Kidney epithelial cell (primary cell): ENCODE measurements at places on chromosomes 2 and 18.

GRCh38 chr2:96957244-96957643 lies 29.1 kb downstream of the FAM178B start:
- no peak for DNase-seq

DNA sequence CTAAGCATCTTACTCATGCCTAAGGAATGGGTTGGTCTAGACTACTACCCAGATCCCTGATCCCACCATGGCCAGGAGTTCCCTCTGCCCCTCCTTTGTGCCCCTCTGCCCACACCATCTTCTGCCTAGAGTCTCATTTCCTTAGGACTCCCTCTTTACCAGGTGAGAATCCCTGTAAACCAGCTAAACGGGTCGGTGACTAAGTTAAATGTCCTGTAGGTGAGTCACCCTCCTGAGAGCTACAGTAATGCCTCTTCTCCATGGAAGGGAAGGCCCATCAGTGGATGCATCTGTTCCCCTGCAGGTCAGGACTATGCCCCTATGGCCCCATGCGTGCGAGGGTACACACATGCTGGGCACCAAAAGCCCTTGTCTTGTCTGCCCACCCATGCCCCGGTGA lies 25.4 kb downstream of the PTGR3 start:
- peak; percentile 37 for DNase-seq

GRCh38 chr2:54551123-54551756 lies 95.1 kb downstream of the SPTBN1 start:
- DNase-seq = no peak

DNA sequence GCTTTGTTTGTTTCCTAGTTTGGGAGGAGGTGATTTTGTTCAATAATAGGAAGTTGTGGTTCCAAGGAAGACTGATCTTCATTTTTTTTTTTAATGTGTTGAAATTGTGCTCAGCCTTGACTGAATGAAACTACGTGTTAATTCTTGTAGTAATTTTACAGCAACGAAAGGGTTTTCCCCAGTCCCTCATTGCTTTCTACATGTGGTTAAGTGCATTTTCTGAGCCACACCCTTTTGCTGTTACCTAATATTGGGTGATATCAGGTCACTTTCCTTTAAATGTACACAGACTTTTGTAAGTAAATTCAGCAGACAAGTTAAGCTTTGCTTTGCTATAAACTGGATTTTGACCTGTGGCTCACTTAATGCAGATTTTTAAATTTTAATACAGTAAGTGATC lies 73.6 kb downstream of the OTX1 start:
- no peak for DNase-seq

DNA sequence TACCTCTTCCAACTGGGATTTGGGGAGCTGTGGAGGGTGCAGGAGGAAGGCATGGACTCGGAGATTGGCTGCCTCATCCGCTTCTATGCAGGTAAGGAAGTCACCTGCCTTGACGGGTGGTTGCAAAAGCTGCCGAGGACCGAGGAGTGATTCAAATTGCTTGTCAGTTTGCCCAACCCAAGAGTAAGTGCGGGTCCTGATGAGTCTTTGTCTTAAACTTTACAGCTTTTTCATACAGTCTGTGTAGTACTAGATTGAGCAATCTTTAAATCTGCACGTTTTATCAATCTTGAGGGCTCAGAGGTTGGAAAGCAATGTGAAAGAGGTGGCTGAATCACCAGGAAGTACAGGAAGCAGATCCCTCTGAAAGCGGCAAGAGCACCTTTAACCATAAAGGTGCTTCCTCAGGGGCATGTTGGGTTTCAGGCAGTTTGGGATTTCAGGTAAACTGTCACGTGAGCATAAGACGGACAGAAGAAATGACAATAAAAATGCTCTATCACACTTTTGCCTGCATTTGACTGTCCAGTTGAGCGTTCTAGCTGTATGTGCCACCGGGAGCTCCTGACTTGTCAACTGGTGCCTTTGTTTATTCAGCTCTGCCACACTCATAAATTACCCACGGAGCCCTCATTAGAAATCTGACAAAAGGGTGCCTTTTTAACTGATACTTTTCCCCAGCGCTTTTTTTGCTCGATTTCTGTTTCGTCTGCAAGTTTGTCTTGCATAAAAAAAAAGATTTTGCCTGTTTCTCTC lies 2.0 kb downstream of the PHLPP1 start:
- peak; percentile 16 for DNase-seq

DNA sequence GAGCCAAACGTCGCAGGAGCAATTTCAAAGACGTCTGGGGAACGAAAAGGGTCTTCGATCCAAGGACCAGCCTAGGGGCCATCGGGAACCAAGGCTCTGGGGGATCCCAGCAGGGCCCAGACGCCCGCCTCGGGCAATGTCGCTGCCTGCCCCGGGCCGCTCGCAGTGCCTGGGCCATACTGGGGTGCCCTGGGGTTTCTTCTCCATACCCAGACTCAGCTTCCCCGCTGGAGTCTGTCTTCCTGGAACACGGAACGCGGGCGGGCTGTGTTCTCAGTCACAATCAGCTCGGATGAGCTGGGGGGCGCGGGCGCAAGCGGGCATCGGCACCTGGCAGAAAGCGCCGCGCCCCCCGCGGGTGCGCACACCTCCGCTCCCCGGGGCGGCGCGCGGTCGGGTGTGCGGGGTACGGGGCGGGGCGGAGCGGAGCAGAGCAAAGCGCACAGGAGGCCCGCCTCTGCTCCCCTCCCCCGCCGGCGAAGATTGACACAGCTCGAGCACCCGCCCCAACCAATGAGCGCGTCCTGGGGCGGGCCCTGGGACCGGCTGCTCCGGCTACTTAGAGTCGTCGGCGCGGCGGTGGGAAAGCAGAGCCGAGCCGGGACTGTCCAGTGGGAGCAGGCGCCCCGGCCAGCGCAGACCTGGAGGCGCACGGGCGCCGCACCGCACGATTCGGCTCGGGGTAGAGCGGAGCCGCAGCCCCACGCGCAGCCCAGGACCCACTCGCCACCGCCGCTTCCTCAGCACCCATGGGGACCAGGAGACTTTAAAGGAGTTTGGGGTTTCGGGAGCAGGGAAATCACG lies at the start of gene LRATD1:
LRATD1 (plus strand) TSS at position 585 of the 804 bp plus-strand sequence. CDS start 1,263 bp downstream, outside the sequence.
- peak; percentile 59 for DNase-seq

DNA sequence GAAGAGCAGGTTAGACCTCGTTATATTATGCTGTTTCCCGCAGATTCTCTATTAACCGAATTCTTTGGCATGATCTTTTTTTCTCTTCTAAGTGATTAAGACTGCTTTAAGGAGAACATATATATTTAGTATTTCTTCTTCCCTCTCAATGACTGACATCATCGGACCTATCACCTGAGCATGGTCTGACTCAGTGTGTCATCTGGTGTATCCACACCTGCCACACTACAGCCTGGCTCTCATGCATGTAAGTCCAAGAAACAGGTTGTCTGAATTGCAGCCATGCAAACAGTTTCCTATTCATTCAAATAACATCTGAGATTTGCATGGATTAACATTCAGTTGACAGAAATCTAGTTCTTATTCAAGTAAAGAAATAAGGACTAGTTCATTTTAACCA lies 55.1 kb upstream of the CWC22 start:
- DNase-seq = no peak

DNA sequence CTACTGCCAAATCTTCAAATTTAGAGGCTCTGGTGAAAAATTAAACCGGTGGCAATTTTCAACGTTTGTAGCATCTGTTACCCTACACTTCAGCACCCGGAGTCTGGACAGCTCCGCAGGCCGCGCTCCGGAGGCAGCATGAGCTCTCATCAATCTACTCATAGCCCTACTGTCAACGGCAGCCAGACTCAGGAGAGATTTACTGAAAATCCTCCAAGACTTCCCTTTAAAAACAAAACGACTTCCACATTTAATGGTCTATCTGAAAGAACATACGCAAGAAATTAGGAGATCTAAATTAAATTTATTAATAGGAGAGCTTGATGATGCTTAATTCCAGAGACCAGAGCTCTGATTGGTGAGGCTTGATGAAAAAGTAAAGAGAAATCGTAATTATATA lies 970 bp upstream of the ADCYAP1 start:
- DNase-seq = peak; percentile 18

GRCh38 chr2:52474091-52474490 lies 1293.5 kb upstream of the CHAC2 start:
- DNase-seq = no peak

DNA sequence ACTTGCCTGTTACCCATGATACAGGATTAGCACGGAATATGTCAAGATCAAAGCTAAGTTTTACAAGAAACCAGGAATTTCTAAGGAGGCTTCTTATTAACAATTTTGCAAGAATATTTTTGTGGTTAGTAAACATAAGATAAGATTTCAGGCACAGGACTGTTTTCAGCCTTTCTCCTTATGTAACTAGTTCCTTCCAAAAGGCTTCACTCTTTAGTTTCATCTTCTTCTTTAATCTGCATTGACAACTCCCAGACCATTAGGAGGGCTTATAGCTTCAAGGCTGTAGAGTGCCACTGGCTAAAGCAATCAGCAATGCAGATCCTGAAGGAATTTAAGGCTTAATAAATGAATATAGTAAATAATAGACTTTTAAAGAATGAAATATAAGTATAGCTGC lies 29.3 kb downstream of the SLC14A1 start:
- no peak for DNase-seq

DNA sequence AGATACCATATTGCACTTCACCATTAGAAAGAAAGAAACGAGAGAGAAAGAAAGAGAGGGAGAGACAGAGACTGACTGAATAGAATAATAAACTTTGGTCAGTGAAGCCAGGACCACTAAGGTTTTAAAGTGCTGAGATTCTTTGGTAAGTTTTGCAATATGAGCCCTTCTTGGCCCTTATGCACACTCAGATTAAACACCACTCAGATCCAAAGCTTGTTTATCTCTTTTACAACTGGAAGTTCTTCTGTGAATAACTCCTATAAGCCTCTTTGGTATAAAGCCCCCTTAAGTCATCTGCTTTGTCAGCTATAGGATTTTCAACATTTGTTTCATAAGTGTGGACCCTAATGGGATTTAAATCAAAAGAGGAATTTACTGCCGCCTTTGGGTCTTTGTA lies 40.8 kb downstream of the PID1 start:
- no peak for DNase-seq

DNA sequence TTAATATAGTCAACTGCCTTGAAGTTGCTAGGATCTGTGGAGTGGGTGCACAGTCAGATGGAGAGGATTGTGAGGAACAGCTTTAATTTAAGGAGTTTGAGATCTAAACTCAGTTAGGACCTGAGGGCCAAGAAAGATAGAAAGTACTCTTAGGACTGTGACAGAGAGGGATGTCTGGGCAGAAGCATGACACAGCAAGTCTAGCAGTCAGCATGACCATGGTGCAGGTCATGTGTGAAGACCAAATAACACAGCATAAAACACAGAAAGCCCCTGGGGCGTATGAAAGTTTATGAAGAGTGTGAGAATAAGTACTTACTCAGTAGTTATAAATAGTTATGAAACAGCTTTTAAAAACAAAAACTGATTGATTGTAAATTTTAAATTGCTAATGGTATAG lies 107.2 kb downstream of the GALNT1 start:
- DNase-seq = no peak

DNA sequence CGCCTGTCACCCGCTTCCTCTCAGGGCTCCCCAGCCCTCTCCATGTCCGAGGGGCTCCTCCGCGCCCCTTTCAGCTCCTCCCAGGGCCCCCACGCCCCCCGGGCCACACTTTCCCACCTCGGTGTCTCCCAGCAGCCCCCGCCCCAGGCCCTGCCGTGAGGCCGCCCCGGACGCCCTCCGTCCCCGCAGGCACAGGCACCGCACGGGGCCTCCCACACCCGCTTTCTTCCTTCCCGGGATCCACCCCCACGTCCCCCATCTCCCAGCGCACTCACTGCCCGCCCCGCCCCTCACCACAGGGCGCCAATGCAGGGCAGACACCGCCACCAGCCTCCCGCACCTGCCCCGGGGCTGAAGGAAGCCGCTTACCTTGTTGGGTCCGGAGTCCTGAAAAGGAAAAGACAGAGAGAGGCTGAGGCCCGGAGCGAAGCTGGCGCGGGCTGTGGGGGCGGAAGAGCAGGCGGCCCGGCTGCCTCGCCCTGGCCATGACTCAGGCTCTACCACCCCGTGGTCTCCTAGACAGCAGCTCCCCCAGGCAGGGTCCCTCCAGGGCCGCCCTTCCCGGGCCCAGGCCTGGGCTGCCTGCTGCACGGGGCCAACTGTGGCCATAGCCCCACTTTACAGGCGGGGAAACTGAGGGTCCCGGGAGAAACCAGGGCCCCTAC lies 37.7 kb downstream of the KIF1A start:
- DNase-seq = no peak

GRCh38 chr2:10449486-10449831 lies 1.3 kb upstream of the ODC1 start:
- no peak for DNase-seq

DNA sequence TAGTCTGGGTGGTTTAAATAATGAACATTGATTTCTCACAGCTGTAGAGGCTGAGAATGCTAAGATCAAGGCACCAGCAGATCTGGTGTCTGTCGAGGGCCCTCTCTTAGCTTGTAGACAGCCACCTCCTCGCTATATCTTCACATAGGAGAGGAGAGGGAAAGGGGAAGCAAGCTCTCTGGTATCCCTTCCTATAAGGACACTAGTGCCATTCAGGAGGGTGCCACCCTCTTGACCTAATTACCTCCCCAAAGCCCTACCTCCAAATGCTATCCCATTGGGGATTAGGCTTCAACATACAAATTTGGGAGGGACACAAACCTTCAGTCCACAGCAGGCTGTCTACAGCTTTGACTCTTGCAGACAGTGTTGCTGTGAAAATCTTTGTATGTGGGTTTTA lies 76.7 kb downstream of the BOLA3 start:
- no peak for DNase-seq

- DNase-seq = no peak
These were observed 52.0 kb downstream of the MRPL33 start for GRCh38 chr2:27823569-27823968.

DNA sequence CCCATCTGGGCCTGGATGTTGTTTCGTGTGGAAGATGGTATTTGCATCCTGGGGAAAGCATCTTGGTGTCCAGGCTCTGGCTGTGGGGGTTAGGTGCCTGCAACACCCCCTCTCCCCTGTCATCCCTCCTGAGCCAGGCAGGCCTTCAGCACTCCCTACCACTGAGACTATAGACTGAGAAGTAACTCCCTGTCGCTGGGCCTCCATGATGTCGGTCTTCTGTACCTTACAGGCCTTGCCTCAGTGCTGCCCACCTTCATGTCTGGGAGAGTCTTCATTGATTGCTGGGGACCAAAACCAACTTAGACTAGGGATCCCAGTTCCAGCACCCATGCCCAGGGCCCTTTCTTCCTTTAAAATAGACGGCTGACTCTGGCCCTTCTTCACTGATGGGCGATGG lies 33.1 kb upstream of the DNMT3A start:
- no peak for DNase-seq

DNA sequence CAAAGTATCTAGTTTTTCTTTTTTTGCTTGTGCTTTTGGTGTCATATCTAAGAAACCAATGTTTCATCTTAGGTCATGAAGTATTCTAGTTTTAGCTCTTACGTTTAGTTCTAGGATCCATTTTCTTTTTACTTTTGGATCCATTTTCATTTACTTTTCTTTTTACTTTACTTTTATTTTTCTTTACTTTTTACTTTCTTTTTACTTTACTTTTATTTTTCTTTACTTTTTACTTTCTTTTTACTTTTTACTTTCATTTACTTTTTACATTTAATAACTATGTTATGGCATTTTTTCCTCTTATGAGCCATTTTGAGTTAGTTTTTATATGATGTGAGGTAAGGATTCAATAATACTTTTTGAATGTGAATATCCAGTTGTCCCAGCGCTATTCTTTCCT lies 213.4 kb downstream of the ZFP36L2 start:
- no peak for DNase-seq
